NCI-H526 (cell line): ENCODE measurements at places on chromosomes 2 and 18.

DNA sequence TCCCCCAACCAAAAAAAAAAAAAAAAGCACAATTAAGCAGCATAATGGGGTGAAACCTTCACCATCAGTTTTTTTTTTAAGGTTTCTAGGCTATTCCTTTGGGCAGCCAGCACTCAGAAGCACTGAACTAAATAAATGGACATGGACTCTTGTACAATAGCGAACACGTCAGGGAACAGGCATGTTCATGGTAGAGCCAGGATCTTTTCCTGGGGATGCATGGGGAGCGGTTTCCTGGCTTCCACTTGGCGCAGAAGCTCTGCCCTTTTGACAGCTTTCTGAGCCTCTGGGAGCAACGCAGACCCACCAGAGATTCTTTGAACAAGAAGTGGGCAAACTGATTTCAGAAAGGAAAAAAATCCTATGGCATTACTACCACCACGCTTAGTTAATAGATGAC is 35.0 kb downstream of the ALPK2 start:
- DNase-seq: no peak

DNA sequence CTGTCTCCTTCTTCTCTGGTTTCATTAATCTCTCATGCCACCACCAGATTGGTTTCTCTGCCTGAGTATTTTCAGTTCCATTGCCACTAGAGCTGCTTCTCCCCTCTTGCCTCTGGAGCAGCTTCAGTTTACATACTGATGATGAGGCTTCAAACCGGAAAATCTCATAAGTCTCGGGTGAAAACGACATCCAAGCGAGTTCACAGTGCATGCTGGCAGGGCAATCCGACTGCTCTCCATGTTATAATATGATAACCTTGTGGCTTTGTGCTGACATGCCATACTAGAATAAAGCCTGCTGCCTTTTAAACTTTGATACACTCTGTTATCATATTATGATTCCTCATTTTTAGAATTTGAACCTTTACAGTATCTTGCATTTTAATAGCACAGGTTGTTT is 153.5 kb downstream of the PRPF40A start:
- no peak for DNase-seq

- peak; percentile 45 for DNase-seq
These were observed 1.4 kb downstream of the PSD4 start for GRCh38 chr2:113175042-113175628.

- DNase-seq: no peak
These were observed 7.8 kb downstream of the TMEM87B start for GRCh38 chr2:112062894-112063293.

DNA sequence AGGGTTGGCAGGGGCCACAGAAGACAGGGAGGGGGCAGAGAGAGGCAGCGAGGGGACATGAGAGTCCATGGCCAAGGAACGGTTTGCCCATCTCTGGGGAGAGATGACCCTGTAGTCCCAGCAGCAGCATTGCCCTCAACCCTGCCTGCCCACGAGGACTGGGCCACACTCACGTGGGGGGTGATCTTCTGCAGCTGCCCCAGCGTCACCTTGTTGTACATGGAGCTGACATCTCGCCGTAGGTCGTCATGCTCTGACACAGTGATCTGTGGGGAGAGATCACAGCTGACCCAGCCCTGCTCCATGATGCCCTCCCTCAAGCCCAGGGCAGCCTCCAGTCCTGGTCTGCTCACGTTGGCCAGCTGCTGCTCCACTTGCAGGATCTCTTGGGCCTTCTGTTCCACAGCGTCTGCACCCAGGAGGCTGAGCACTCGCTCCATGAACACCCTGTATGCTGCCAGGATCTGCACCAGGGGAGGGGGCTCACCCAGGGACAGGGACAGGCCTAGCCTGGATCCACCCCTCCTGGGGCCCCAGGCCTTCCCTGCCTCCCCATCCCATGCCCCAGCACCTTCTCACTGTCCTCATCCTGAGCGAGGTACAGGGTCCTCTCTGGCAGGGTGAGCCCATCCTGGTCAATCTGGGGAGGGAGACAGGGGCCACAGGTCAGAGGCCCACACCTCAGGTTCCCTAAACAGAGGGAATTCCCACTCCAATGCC is 2.8 kb downstream of the ECEL1 start:
- no peak for DNase-seq

- DNase-seq: no peak
These were observed 38.0 kb upstream of the NEDD4L start for GRCh38 chr18:58005885-58006523.

DNA sequence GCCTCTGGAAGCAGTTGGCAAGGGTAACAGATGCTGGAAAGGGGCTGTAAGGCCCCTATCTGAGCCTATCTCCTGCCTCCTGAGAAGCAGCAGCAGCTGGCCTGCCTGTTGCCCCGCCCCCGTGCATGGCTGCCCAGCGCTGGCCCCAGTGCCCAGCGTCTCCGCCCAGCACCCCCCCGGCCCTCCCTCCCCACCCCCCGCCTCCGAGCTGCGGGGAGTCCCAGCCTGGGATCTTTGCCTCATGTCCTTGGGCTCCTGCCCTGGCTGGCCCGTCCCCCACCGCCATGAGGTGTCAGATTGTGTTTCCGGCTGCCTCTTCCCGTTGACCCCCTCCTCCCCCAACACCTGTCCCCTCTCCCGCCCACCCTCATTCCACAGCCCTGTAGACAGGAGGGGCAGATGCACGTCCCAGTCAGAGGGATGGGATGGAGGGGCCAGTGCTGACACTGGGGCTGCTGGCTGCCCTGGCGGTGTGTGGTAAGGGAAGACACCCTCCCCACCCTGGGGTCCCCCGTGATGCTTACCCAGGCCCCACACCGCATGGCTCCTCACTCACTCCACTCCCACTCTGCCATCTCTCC is at the start of gene CHRND:
Gene CHRND (plus strand): TSS at position 370 of the 581 bp plus-strand sequence. CDS start 56 bp downstream, at position 426.
- DNase-seq: no peak

GRCh38 chr2:240225131-240225530 is 84.7 kb upstream of the OTOS start:
- no peak for DNase-seq

- DNase-seq: peak; percentile 14
These were observed 7.6 kb upstream of the LPIN1 start for GRCh38 chr2:11738589-11739436.

- no peak for DNase-seq
These were observed 241.3 kb upstream of the UBE2E3 start for GRCh38 chr2:180739070-180739469.

- DNase-seq: no peak
These were observed 509.4 kb upstream of the SETBP1 start for GRCh38 chr18:44171301-44171700.

DNA sequence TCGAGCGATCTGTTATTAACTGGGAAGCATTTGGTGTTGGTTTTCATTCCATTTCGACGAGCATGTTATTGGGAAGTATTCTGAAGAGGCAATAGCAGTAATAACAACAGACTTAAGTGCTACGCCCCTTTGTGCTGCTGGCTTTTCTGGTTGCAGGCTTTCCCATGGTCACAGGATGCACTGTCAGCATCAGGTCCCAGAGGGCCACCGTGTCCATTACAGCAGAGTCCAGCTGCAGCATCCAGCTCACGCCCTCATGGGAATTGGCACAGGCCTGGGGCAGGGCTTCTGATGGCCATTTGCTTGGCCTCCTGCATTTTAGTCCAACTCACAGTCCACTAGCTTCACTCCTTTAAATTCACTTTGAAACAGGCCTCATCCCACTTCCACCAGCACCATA is 44.4 kb downstream of the BCL2L11 start:
- no peak for DNase-seq

GRCh38 chr2:198756166-198756565 is 701.6 kb downstream of the SATB2 start:
- no peak for DNase-seq

DNA sequence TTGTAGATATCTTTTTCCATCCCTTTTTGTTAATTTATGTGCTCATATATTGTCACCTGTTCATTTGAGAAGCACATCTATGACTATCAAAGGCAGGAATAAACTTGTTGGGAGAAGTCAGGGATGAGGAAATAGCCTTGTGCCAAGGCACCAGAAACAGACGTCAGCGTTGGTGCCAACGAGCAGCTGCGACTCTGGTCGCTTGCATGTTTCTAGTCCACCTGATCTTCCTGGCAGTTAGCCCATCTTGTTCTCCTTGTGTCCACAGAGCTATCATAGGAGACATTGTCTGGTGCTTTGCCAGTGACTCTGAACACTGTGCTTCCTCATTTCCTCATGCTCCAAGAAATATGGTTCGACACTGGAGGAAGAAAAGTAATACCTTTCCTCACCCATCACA is 374.4 kb downstream of the PTPRM start:
- DNase-seq: no peak

GRCh38 chr18:80179857-80180558 is 67.3 kb downstream of the PARD6G start:
- no peak for DNase-seq

DNA sequence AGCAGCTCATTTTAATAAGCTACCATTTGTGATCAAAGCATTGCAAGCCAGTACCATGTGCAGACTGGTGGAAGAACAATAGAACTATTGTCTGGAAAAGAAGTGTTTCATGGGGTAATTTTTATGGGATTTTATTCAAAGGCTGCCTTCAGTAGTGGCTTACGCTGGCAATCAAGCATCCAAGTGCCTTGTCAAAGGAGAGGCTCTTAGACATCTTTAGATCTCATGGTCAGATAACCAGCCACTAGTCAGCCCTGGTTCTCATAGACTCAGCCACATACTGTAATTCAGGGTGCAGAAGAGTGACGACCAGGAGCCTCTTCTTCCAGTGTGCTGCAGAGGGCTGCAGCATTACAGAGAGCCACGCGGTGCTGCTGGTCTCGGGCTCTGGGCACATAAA is 98.5 kb upstream of the NOSTRIN start:
- peak; percentile 83 for DNase-seq

DNA sequence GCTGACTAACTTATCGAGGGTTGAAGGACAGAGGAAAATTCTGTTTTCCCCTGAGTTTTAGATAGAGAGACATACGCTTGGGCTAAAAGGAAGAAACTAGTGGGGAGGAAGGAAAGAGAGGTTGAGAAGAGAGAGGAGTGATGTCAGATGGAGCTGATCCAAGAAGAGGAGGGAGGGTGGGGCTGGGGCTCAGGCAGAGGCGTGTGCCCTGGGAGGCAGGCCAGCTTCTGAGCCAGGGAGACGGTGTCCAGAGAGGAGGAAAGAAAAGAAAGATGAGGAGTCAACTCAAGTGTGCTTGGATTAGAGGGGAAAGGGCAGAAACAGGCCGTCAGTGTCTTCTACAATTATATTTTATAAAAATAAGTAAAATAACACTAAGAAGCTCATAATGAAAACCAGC is 56.2 kb downstream of the EMILIN2 start:
- DNase-seq: no peak

- no peak for DNase-seq
These were observed 42.4 kb downstream of the MEIS1 start for GRCh38 chr2:66477135-66477842.

- peak; percentile 51 for DNase-seq
These were observed 60.9 kb upstream of the SIX2 start for GRCh38 chr2:45070113-45070652.

- no peak for DNase-seq
These were observed 67.1 kb downstream of the ANTXR1 start for GRCh38 chr2:69080071-69080470.

- DNase-seq: no peak
These were observed 13.4 kb downstream of the PPP1R1C start for GRCh38 chr2:181998891-181999654.

DNA sequence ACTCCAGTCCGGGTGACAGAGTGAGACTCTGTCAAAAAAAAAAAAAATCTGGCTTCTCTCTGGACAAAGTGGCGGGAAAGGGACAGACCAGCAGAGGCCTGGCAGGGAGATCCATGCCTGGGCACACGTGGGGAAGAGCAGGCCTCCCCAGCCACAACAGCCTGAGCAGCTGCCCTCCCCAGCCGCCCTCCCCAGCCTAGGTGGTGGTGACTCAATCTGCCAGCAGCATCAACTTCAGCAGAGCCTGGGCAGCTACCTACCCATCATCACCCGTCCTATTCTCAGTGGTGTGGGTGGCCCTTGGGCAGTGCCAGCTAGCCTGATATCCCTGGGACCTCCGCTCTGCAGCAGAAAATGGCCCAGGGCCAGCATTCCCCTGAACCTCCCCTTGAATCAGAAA is 612.4 kb downstream of the FBXO15 start:
- no peak for DNase-seq

GRCh38 chr2:9757501-9758264 is 85.6 kb upstream of the TAF1B start:
- peak; percentile 55 for DNase-seq

DNA sequence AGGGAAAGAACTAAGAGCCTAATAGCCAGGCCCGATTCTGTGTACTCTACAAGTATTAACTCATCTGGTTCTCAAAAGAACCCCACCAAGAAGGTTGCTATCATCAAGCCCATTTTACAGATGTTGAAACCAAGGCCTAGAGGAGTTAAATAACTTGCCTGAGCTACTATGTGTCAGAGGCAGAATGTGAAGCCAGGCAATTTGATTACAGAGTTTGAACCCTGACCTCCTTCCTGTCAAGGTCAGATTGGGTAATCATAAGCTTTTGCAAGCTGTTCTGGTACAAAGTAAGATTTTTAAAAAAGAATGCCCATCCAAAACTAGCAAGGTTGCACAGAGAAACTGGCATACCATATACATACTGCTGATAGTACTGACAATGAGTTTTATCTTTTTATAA is 227.1 kb downstream of the HAUS1 start:
- no peak for DNase-seq

- no peak for DNase-seq
These were observed 9.3 kb upstream of the MTCL1 start for GRCh38 chr18:8695932-8696517.

- no peak for DNase-seq
These were observed 28.0 kb downstream of the ST6GAL2 start for GRCh38 chr2:106857882-106858478.

DNA sequence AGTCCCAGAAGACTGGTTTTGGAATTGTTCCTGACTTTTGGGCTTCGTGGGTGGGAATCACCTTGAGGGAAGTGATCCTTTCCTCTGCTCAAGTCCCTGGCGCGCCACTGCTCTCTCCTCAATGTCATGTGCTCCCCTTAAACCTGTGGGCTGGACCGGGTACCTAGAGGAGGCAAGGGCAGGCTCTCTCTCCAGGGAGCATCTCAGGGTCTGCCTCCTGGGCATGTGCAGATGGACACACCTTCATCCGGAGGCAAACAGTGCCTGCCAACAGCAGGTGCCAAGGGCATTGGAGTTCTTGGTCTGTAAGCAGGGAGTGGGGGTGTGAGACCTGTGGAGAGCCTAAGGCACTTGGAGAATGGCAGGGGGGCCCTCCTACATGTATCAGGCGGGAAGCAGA is 142.6 kb downstream of the INHBB start:
- no peak for DNase-seq

DNA sequence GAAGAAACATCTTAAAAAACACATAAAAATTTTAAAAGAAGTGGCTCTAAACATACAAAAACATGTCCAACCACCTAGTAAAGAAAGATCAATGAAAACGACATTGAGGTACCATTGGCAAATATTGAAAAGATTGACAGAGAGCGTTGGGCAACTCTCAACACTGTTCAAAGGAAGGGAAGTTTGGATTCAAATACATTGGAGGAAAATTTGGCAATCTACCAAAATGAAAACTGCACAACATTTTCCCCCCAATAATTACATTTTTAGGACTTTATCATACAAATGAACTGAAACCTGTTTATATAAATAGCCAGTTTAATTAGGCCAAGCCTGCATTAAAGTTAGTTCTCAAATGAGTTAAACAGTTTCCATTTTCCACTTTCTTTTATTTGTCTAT is 758.9 kb downstream of the NRXN1 start:
- DNase-seq: no peak

GRCh38 chr2:100522430-100522829 is 40.4 kb upstream of the PDCL3 start:
- no peak for DNase-seq

- DNase-seq: no peak
These were observed 20.0 kb downstream of the NAB1 start for GRCh38 chr2:190668892-190669291.

GRCh38 chr2:105886687-105887086 is 142.0 kb downstream of the NCK2 start:
- DNase-seq: no peak
